IMR-90 (cell line): ENCODE measurements at places on chromosomes 6 and 20.
A peak's percentile ranks its signal among the peaks of the same experiment; 100 is the strongest.

DNA sequence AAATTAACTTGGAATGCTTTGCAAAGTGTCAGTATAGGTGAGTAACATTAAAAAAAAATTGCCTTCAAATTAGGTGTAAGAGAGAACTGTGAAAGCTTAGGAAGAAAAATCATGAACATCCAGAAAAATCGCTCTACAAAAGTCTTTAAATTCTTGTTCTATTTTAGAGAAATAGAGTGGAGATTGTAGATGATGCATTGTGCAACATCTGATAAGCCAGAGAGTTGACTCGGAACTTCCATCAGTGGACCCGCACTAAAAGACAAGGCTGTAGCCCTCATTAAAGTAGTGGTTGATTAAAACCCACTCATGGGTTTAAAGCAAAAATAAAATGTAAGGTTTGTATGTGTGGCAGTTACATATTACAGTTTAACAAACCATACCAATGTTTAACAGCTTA lies 35.8 kb downstream of the MAP3K4 start:
- no peak for DNase-seq

DNA sequence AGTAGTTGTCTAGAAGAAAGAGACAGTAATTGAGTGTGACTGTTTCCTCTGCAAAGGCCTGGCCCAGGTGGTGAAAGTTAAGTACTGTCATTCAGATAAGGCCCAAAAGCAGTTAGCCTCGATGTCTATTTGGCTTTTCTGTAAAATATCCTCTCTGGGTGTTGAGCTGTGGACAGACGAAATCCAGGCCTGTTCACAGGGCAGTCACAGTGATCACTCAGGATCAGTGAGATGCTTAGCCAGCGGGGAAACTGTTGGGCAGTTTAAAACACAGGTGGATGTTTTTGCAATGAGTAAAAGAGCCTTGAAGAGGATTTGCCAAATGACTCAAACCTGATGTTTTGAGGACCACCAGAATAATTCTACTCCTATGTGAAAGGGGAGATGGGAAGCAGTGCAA lies 22.0 kb upstream of the PRDM1 start:
- peak; percentile 38 for DNase-seq

GRCh38 chr6:118288355-118289124 lies 259.6 kb upstream of the PLN start:
- peak; percentile 52 for DNase-seq

DNA sequence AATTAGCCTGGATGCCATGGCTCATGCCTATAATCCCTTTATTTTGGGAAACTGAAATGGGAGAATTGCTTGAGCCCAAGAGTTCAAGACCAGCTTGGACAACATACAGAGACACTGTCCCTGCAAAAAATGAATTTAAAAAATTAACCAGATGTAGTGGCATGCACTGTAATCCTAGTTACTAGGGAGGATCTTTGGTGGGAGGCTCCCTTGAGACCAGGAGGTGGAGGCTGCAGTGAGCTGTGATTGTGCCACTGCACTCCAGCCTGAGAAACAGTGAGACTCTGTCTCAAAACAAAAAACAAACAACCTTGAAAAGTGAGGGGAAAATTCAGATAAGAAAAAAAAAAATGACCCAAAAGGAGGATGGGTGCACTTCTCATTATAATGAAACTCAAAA lies 23.4 kb downstream of the CAP2 start:
- no peak for DNase-seq

- no peak for DNase-seq
Measured at GRCh38 chr6:143928853-143929252, 64.6 kb downstream of the ZC2HC1B start.

DNA sequence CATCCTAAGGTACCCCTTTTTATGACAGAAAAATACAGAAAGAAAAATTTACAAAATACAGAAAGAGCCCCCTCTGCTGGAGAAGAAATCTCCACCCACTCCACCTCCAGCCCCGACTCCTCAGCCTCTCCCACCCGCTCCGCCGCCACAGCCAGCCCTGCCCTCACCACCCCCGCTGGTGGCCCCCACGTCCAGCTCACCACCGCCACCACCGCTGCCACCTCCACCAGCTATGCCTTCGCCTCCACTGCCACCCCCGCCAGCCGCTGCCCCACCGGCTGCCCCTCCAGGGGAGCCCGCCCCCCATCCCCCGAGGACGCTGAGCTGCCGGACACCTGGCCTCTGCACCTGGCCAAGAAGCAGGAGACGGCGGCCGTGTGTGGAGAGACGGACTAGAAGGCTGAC lies 17.7 kb downstream of the WFDC2 start:
- DNase-seq = no peak

DNA sequence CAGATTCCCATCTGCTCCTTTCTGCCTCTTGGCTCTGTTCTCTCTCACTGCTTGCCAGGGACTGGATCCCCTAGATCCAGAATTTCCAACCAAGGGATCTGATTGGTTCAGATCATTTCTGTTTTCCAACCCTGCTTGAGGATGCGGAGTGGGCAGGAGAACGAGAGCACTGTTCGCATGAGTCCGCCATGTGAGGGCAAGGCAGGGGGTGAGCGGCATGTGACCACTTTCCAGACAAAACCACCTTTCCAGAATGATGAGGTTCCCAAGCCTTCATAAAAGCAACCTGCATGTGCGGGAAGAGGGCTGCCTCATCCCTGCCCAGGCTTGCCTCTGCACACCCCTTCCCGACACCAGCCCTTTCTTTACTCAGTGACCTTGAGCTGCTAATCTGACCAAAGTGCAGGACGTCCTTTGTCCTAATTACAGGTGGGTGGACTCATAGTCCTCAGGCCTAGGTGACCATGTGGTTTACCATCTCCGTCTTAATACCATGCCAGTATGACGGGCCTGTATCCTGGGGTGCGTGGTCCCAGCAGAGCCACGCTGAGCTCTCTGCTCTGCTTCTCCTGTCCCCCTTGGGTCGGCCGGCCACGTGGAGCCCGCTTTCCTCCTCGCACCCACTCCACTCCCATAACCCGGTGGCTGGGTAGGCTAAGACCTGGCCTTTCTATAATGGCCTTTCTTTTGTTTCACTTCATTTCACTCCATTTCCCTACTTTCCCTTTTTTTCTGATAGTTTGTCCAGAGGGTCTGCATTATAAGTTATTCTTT lies 14.4 kb downstream of the NQO2 start:
- DNase-seq = no peak

DNA sequence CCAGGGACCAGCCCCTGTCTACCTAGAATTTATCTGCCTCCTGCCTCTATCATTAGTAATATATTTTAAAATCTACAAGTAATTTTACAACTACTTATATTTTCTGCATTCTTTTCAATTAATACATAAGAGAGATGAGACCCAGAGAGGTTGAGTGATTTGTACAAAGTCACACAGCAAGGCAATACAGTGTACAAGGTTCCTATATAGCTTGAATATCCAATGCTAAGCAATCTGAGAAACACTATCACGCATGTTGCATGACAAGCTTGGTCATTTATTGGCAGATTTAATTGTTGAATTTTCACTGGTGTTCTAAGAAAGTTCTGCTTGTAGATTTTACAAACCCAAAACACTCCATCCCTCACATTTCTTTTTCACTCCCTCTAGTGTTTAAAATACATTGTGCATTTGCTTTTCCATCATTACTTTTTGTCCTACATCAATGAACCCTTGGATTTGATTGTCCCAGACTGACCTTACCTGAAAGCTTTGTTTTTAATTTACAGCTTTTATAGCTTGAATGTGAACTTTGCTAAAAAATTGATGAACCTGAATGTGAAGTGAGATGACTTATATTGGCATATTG lies 520.9 kb upstream of the CITED2 start:
- DNase-seq = no peak

GRCh38 chr20:46648903-46649649 lies 2.2 kb downstream of the SLC13A3 start:
- no peak for DNase-seq

- DNase-seq = no peak
Measured at GRCh38 chr6:118638288-118638687, 13.1 kb downstream of the CEP85L start.

- DNase-seq = no peak
Measured at GRCh38 chr20:25242231-25242630, 5.7 kb upstream of the PYGB start.

DNA sequence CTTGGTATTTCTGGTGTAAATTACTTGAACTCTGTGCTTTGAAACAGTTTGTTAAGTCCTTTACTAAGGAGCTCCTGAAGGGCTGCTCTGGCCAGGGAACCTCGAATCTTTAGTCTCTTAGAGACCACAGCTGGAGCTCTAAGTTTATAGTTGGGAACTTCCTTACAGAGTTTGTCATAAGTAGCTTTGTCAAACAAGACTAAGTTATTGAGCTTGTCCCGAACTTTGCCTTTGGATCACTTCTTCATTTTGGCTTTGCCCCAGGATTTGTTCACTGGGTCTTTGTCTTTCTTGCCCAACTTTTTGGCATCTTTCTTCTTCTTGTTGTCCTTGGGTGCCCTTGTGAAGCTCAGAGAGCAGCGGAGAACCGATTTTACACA lies 64.8 kb downstream of the FAM50B start:
- DNase-seq = peak; percentile 30

- DNase-seq = peak; percentile 89
Measured at GRCh38 chr6:134245041-134245440, 72.9 kb downstream of the SGK1 start.

DNA sequence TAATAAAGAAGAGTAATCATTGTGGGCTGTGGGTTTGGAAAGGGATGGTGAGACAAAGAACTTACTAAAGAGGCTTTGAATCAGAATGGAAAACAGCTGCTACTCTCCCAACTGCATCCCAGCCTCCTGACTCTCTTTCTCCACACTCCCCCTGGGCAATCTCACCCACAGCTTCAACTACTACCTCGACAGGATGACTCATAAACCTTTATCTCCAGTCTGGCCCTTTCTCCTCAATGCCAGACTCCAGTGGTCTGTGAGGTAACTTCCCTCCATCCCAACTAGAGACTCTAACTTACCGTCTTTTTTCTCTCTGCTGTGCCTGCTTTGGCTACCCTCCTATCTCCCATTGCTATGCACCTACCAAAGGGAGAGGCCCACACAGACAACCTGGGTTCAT lies 135.3 kb upstream of the RREB1 start:
- peak; percentile 25 for DNase-seq

GRCh38 chr6:30363459-30363858 lies 18.5 kb downstream of the RPP21 start:
- DNase-seq = no peak

- no peak for DNase-seq
Measured at GRCh38 chr20:62557462-62557861, 81.7 kb upstream of the GATA5 start.

DNA sequence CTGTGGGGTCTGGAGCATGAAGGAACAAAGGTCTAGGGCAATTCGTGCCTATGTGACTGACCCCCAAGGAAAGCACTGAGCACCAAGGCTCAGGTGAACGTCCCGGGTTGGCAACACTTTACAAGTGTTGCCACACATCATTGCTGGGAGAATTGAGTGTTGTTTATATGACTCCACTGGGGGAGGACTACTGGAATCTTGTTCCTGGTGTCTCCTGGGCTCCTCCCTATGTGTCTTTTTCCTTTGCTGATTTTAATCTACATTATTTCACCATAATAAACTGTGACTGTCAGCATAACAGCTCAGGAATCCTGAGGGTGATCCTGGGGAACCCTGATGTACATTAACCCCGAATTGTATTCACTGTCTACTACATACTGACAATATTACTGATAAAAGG lies 207.7 kb upstream of the BMP2 start:
- DNase-seq = peak; percentile 8

DNA sequence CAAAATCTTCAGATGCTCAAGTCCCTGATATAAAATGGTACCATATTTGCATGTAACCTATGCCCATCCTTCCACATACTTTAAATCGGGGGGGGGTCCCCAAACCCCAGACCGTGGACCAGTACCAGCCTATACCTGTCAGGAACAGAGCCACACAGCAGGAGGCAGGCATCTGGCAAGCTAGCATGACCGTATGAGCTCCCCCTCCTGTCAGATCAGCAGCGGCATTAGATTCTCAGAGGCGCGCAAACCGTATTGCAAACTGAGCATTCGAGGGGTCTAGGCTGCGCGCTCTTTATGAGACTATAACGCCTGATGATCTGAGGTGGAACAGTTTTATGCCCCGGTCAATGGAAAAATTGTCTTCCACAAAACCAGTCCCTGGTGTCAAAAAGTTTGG lies 30.7 kb downstream of the FGD2 start:
- DNase-seq = no peak

DNA sequence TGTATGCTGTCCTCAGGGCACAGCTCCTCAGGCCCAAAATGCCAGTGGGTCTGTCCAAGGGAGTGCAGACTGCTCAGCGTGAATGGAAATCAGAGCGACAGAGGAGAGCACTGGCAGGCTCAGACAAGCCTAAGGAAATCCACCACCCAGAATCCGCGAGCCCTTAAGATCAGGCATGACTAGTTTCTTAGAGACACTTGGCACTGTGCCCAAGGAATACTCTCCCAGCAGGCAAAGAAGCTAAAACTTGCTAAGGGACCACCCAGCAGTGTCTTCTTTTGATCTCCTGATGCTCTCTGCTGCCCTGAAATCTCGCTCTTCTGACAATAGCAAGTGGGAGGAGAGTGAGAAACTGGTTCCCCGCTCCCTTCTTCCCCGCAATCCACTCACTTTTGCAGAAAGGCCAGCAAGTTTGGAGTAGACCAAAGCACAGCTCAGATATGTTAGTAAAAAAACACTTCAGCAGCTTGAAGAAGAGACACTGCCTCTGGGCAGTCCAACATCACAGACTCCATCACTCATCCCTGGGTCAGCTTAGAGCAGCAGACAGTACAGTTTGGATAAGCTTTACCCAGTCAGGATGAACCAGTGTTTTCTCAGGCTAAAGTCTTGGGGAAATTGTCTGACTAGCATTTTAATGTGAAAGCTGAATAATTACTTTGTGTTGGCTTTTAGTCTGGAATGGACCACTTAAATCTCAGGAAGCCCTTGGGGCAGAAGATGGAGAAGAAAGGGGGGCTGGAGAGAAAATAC lies 32.4 kb downstream of the TRAF3IP2 start:
- peak; percentile 80 for DNase-seq

GRCh38 chr20:62959101-62959971 lies 6.8 kb downstream of the SLC17A9 start:
- no peak for DNase-seq

DNA sequence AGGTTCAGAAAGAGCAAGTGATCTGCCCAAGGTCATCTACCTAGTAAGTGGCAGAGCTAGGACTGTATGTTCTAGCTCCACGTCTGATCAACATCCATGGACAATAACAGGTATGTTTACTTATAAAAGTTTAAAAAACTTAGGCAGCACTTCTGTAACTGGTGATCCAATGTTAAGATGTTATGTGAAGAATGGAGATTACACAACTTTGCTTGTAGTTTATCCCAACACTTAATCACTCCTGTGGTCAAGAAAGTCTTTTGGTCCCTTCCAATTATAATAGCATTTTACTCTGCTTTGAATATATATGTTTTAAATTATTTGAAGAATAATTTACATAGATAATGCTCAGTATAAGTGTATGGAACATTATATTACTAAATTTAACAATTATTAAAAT lies 4.8 kb downstream of the FBXO30 start:
- peak; percentile 43 for DNase-seq

- DNase-seq = no peak
Measured at GRCh38 chr6:26158076-26158580, 70.9 kb downstream of the HFE start.

DNA sequence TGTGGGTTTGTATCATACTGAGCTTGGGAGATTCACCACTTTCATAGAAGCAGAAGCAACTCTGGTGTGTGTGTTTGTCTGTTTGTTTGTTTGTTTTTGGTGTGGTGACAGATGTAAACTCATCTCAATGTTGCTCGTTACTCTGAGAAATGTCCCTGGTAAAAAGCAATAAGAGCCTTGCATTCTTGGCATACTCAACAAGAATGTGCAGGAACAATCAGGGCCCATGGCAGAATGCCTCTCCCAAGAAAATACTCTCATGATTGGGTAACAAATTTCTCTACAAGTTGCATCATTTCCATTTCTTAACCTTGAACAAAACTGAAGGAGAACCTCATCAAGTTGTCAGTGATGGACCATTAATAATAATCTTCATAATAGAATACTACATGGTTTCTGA lies 43.0 kb upstream of the PKHD1 start:
- DNase-seq = no peak
